Progenitor cell of endocrine pancreas (in vitro differentiated cells): ENCODE measurements at places on chromosomes 16 and 17.
A peak's percentile ranks its signal among the peaks of the same experiment; 100 is the strongest.

DNA sequence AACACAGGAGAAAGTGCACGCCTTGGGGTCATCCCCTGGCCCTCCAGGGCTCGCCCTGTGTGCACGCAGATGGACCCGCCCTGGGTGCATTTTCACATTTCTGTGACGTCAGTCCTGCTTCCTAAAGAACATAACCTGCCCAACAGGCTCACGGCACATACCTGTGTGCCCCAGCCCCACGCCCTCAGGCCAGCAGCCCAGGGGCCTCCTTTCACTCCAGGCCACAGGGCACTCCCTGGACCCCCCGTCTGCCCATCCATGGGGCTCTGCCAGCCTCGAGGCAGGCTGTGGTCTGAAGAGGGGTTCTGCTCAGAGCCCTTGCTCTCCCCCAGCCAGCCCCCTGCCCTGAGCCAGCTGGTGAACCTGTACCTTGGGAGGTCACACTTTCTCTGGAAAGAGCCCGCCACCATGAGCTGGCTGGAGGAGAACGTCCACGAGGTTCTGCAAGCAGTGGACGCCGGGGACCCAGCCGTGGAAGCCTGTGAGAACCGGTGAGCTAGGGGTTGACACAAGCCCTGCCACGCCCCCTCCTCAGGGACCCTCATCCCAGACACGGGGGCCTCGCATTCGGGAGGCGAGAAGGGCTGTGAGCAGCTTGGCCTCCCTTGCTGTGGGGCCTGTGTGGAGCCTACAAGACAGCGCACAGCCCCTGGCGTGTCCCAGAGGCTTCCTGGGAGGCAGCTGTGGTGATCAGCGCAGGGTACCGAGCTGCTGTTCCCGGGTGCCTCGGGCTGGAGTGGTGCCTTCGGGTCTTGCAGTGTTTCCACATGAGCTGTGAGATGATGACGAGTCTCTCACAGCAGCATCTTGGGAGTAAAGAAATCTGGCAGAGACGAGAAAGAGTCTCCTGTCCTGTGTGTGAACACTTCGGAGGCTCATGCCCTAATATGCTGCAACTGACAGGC lies 13.8 kb upstream of the MC1R start:
- DNase-seq = no peak

- DNase-seq = no peak
Measured at GRCh38 chr17:4179071-4179470, 36.1 kb downstream of the CYB5D2 start.

DNA sequence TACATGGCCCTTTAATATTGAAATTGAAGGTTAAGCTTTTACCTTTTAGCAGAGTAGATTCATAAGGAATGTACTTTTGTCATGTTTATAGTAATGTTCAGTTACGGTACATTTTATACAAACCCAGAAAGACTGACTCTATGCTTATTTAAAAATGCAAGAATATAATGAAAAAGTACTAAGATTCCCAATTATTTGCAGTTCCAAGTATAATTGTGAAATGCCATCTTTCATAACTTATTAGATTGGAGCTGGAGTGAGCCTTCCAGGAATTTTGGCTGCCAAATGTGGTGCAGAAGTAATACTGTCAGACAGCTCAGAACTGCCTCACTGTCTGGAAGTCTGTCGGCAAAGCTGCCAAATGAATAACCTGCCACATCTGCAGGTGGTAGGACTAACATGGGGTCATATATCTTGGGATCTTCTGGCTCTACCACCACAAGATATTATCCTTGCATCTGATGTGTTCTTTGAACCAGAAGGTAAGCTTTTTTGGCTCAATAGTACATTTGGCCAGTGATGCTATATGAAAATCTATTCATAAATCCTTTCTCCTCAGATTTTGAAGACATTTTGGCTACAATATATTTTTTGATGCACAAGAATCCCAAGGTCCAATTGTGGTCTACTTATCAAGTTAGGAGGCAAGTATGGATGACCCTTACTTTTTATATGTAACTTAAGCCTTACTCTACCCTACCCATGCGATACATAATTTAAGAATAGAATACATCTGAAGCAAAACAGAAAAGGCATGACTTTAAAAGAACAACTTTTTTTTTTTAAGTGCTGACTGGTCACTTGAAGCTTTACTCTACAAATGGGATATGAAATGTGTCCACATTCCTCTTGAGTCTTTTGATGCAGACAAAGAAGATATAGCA lies 4.2 kb downstream of the SRSF2 start:
- DNase-seq = no peak

GRCh38 chr17:82859431-82860403 lies 19.9 kb upstream of the ZNF750 start:
- no peak for DNase-seq

GRCh38 chr16:23302045-23302956 lies at the start of gene SCNN1B:
Gene SCNN1B, plus strand, starts transcription at chr16:23302302. Its CDS starts 46,298 bp downstream, at chr16:23348600.
- peak; percentile 11 for DNase-seq

- DNase-seq = no peak
Measured at GRCh38 chr16:64846966-64847365, 274.9 kb downstream of the CDH11 start.

GRCh38 chr17:42653179-42654124 lies 5.6 kb upstream of the TUBG2 start:
- DNase-seq = no peak

GRCh38 chr16:11298143-11298900 lies 17.2 kb upstream of the PRM1 start:
- DNase-seq = no peak

- no peak for DNase-seq
Measured at GRCh38 chr16:31274831-31275816, 15.3 kb downstream of the ITGAM start.

DNA sequence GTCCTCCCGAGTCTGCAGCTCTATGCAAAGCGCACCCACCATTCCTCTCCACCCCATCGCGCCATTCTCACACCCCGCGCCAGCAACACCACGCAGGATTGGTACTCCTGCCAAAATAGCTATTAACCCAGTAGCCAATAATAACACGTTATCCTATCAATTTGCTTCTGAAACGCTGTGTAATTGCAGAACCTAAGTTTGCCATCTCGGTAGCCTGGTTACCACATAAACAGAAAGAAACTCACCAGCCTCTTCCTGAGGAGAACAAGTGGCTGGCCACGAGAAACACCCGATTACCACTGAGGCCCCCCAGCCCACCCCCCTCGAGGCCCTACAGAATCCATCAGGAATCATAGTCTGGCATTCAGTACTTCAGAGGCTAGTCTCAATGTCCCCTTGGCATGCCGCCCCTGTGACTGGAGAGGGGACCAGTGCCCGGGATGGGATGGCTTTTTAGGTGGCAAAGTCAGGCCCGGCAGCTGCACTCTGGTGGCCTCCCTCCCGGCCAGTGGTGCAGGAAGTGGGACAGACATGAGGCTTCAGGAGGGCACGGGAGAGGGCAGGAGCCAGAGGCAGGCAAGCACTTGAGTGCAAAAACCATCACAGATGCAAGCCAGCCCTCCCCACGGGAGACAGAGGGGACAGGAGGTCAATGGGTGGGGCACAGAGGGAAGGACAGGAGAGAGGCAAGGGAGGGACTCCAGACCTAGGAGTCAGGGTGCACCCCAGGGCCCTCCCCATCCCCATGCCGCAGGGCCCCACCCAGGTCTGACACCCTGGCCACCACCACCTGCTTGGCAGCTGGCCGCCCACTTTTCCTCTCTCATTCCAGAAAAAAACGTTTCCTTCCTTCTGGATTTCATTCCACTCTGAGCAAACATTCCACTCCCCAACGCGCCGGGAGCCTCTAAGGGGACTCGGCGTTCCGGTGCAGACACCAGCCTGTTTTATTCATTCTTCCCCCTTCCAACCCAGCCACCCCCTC lies 192.5 kb downstream of the ZNF423 start:
- DNase-seq = no peak

DNA sequence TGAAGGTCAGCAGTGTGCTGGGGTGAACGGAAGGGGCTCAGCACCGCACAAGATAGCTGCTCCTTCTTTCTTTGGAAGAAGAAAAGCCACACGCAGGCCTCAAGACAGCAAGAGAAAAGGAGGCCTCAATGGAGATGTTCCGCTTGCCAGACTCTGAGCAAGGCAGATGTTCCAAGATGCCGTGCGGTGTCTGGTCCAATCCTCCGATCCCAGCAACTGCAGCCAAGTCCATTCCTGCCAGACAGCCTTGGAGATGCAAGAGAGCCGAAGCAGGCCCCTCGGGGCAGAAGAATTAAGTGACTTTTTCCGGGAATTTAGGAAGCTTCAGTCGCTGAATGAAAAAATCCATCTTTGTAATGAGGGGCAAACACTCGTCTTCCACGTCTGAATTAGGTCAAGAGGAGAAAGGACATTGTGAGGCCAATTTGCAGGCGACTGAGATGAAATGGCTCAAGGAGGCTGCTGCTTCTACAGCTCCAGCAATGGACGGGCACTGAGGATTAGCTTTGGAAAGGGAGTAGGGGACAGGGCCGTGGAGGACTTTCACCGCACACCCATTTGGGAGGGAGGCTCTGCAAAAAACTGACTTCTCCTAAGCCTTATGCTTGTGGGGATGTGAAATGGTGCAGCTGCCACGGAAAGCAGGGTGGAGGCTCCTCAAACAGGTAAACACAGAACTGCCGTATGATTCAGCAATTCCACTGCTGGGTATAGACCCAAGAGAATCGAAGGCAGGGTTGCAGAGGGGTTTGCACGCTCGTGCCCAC lies 44.7 kb downstream of the RPH3AL start:
- DNase-seq = no peak

DNA sequence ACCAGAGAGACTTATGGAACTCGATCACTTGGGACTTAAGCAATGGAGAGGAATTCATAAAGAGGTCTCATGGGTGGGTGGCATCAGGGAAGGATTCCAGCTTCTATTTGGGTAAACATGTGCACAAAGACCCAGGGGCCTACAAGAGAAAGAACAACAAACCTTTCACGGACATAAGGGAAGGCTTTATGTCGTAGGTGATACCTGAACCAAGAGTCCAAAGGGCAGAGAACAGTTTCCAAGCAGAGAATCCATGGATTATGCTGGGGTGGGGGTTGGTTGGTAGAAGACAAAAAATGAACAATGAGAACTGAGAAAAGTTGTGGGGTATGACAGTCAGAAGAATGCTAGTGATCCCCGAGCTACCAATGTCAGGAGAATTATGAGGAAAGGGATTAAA lies 119.8 kb downstream of the CNTNAP4 start:
- DNase-seq = no peak

DNA sequence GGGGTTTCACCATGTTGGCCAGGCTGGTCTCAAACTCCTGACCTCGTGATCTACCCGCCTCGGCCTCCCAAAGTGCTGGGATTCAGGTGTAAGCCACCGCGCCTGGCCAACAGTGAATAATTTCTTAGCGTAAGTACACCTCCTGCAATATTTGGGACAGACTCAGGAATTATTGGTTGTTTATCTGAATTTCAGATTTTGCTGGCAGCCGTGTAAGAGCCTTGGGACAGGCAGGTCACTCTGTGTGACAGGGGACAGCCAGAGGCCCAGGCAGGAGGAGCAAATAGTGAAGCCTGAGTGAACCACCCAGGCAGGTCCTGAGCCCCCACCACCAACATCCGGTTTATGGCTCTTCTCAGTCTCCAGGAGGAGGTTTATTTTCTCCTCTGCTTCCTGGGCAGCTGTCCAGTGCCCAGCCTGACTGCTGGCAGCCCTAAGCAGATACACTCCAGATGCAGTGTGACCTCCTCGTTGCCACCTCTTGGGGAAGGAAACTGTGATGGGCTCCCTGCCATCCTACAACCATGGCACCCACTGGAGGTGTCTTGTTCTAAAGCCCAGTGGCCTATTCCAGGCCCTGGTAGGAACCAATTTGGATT lies 26.2 kb upstream of the ADORA2B start:
- no peak for DNase-seq

DNA sequence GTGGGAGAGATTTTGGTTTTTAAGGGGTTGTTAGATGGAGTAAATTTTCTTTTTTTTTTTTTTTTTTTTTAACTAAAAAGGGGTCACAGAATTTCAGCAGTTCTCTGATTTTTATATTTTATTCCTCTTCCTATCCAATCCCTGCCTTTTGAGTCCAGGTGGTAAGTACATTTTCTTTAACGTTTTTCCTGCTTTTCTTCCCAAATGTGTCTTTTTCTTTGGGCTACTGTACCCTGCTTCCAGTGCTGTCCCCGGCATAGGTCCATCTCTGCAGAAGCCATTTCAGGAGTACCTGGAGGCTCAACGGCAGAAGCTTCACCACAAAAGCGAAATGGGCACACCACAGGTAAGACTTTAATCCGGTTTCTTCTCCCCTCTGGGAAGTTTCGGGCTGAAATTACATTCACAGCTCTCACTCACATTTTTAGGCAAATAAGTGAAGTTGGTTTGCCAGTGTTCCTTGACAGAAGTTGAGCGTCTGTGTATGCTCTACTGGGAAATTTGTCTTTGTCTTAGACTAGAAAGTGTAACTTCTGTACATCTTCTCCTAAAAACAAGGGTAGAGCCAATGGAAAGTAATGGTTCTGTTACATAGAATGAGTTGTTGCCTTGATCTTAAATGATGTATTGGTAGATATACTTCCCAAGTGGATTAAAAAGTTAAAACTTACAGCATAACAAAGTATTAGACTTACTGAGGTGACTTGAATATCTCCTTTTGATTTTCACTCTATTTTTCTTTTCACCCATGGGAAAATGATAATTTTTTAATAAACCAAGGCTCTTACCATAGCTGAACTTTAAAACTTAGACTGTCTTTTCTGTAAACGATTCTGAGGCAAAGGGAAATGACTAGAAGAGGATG lies 54.5 kb downstream of the TUBD1 start:
- no peak for DNase-seq

DNA sequence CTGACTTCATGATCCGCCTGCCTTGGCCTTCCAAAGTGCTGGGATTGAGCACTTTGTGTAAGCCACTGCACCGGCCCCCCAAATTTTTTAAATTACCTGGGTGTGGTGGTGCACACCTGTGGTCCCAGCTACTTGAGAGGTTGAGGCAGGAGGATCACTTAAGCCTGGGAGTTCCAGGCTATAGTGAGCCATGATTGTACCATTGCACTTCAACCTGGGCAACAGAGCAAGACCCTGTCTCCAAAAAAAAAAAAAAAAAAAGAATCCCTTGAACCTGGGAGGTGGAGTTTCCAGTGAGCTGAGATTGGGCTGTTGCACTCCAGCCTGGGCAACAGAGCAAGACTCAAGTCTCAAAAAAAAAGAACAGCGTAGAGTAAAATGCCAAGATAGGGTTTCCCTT lies 15.2 kb downstream of the ZNF276 start:
- no peak for DNase-seq

- DNase-seq = no peak
Measured at GRCh38 chr17:78736526-78737079, 45.5 kb downstream of the CYTH1 start.

DNA sequence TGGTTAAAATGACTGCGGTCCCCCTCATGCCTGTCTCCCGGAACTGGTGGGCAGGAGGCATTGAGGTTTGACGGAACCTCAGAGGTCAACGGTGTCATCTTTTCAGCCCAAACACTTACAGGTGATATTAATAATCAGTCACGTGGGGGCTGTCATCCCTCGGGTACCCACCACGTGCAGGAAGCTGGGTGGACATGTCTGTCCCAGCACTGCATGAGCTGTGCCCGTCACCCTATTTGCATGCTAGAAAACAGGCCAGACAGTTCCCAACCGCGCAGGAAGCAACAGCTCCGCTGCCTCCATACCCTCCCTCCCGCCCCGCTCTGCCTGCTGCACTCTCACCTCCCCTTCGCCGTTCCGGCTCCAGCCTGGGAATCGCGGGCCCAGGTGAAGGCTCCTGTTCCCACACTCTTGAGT lies 1.4 kb downstream of the SYNGR3 start:
- DNase-seq = no peak

GRCh38 chr16:22670551-22671041 lies 143.4 kb upstream of the HS3ST2 start:
- DNase-seq = no peak

GRCh38 chr16:79066561-79066960 lies 534.0 kb downstream of the MAF start:
- DNase-seq = no peak
